NCI-H1092 treated with DMSO at 0.1 percent for 48 hours (cell line): ENCODE measurements at places on chromosomes 12 and 14.

DNA sequence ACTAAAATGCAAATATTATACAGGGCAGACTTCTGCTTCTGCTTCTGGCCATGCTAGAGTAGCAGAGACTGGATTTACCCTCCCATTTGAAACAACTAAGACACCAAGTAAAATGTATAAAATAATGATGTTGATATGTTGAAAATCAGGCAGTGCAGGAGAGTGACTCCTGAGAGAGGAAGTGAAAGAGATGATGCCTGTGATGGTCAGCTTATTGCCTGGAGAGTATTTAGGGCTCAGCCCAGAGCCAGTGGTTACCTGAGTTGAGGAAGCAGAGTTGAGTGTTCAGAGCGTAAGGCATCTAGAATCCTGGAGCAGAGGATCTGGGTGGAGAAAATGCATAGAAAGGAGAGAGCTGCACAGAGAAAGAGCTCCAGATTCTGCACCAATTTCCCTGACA lies 131.8 kb upstream of the C14orf180 start:
- DNase-seq, result no peak

GRCh38 chr14:58109744-58110143 lies 42.3 kb downstream of the ARMH4 start:
- DNase-seq, result no peak

- DNase-seq, result no peak
These were observed 22.7 kb upstream of the ARID4A start for GRCh38 chr14:58275527-58276190.

GRCh38 chr12:124554429-124555029 lies 12.9 kb downstream of the NCOR2 start:
- DNase-seq, result no peak

DNA sequence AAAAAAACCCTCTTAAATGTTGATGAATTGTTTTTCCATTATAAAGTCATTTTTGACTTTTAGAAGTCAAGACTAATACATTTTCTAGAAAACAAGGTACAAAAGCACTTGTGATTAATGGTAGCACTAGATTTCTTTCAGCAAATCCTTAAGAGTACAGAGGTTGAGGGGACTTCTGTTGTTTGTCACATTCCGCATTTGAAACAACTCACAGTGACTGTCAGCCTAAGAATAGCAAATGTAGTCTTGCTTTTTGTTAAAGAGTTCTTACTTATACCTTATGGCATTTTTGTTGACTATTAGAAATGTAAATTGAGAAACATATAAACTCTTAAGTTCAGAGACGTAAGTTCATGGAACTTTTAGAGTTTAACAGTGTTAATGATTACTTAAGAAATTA lies 16.4 kb downstream of the YARS2 start:
- DNase-seq, result no peak

GRCh38 chr12:49089821-49090773 lies 4.5 kb downstream of the DHH start:
- no peak for DNase-seq

DNA sequence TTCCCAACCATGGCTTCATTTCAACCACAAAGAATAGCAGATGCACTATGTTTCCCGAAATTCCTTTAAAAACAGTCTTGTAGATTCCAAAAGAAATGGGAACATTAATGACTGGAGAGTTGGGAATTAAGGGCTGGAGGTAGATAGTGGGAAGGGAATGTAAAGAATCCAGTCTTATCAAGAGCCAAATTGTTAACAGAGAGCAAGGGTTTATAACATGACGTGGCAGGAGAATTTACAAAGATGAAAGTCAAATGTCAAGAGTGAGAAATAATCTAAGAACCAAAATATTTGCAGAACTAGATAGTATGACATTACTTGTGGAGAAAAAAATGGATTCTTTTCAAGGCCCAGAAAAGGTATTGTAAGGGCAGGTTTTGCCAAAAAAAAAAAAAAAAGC lies 200.9 kb downstream of the GRIN2B start:
- DNase-seq, result no peak

DNA sequence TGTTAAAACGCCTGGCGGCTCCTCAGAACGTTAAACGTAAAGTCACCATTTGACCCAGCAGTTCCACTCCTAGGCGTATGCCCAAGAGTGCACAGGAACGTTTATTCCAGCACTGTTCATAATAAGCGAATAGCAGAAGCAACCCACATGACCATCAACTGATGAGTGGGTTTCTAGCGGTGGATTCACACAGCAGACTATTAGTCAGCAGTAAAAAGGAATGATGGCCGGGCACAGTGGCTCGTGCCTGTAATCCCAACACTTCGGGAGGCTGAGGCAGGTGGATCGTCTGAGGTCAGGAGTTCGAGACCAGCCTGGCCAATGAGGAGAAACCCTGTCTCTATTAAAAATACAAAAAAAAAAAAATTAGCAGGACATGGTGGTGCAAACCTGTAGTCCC lies 22.4 kb upstream of the FBRSL1 start:
- DNase-seq, result no peak

DNA sequence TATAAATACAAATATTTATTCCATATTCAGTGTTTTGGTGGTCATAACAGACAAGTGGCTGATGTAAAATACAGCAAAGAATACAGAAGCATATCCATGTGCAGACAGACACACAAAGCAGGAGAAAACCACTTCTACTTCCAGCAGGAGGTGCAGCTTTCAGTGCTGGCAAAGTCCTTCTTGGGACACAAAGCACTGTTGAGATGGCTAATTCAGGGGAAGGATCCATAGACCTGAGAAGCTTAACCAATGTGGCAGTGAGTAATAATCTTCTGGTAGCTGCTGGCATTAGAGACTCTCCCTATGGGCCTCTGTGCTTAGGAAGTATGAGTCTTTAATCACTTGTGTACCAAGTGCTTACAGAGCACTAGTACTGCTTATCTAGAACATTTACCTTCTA lies 26.8 kb downstream of the AMN1 start:
- DNase-seq, result no peak

DNA sequence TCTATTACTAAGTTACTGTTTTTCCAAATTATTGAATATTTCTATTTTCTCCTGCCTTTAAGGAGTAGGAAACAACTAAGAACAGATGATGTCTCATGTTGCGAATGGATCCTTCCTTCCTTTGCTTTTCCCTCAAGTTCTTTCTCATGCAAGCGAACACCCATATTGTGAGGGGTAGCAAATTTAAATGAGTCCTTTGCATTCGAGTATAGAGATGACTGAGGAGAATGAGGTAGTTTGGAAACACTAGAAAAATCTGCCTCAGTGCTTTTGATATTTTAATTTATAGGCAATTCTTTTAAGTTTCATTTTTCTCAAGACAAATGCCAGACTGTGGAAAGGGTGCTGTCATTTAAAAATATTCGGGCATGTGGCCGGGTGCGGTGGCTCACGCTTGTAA lies 56.1 kb downstream of the TRAF3 start:
- no peak for DNase-seq

DNA sequence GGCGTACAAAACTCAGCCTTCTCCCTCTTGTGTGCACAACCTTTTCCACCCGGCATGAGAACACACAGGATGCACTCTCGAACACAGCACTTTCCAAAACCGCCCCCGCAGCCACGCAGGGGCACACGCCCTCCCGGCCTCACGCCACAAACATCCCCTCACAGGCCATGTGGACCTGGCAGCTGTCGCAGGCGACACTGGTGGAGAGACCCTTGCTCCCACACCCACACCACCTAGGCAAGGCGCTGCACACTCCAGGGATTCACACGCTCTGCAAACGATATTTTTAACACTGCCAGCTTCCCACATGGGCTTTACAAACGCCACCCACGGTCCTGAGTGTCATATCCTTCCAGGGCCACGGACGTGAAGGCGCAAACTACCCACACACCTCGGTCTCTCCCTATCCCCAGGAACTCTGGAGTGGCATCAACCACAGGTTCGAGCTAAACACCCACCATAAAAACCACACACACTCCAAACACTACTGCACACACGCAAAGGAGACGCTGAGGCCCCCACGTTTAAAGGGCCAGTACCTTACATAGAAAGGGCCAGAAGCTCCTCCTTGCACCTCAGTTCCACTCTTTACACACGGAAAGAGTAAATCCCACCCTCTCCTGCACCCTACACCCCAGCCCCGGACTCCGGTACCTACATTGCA lies 12.4 kb upstream of the ITGB7 start:
- no peak for DNase-seq

DNA sequence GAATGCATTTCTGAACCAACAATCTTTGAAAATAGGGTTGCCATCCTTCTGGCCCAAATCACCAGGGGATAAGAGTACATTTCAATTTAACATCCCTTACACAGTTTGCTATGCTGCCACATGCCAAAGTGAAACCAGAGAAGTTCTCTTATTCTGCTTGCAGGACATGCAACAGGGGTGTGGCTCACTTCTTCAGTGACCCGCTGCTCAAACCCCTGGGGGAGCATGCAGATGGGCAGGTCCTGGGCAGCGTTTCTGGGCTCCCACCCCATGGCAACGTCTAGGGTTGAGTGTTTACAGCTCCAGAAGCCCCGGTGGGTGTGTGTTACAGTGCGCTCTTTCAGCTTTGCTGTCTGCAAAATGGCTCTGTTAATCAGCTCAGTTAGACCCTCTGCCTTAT lies 1306.3 kb upstream of the TMEM132C start:
- DNase-seq, result no peak

GRCh38 chr12:105363890-105364289 lies 33.4 kb downstream of the C12orf75 start:
- DNase-seq, result no peak

- DNase-seq, result peak; percentile 31
These were observed 6.0 kb downstream of the DMAC2L start for GRCh38 chr14:50318031-50318626.

DNA sequence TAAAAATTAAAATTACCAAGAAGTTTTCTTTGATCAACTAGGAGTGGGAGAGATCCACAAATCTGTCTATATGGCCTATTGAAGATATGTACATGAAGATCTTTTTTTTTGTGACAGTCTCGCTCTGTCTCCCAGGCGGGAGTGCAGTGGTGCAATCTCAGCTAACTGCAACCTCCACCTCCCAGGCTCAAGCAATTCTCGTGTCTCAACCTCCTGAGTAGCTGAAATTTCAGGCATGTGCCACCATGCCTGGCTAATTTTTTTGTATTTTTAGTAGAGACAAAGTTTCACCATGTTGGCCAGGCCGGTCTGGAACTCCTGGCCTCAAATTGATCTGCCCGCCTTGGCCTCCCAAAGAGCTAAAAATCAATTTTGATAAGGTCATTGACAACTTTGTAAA lies 4.6 kb upstream of the NFATC4 start:
- no peak for DNase-seq

GRCh38 chr12:52037248-52037861 lies 13.9 kb upstream of the NR4A1 start:
- no peak for DNase-seq

DNA sequence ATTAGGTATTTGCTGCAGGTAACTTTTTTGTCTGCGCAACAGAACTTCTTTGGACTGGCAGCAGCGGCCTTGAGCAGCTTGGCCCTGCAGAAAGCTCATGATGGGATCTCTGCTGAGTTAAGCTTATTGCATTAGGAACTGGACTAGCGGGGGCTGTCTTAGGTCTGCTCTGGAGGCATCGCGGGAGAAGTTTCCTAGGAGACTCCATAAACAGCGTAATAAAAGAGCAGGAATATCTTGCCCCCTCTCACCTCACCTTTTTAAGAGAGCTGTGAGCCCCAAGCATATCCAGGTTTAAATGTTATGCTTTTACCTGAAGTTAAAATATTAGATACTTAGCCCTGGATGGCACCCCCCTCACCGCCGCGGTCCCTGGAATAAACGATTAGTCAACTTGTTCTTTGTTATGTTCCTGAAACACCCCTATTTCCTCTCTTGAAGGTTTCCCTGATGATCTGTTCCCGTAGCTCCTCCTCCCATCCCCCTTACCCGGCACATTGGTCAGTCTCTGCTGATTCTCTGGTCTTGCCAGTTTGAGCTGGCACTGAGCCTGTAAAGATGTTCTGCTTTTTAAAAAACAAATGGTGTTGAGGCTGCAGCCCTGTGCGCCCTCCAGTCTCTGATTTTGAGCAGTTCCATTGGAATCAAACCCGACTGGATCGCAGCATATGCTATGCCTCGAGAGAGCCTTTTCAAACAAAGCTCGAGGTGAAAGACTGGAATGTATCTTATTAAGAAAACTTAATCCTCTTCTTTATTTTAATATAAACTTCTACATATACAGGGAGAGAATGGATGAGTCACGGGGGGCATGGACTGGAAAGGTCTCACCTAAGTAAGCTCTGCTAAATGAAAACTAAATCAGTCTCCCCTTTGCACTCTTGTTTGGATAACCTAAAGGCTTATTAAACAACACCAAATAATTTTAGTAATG lies 1.9 kb downstream of the MLXIP start:
- no peak for DNase-seq

GRCh38 chr12:28415755-28416154 lies 225.5 kb downstream of the CCDC91 start:
- no peak for DNase-seq

DNA sequence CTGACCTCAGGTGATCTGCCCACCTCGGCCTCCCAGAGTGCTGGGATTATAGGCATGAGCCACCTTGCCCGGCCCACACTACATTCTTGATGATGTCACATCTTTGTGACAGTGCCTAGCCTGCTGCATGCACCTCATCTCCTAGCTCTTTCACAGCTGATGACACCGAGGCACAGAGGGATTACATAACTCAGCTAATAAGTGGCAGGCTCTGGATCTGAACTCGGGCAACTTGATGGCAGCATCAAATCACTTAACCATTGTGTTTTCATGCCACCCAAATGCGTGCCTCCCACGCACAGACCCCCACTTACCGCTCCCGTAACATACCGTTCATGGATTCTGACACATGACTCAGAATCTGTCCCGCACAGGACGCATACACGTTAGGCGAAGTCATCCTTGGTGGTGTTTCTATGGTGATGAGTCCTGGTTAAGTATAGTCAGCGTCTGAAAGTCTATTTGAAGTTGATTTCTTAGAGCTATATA lies 7.4 kb downstream of the TMEM120B start:
- DNase-seq, result no peak

DNA sequence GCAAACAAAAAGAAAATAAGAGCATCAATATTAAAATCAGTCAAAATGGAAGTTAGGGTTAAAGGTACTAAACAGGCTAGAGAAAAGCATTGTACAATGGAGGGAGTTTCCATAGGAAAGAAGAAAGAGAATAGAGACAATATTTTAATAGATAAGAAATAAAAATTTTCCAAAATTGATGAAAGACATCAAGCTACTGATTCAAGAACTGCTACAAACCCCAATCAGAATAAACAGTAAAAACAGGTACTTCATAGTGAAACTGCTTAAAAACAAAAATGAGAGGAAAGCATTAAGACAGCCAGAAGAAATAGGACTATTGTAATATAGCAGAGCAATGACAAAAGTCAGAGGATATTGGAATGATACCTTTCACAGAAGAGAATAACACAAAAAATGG lies 413.4 kb downstream of the NELL2 start:
- DNase-seq, result no peak

DNA sequence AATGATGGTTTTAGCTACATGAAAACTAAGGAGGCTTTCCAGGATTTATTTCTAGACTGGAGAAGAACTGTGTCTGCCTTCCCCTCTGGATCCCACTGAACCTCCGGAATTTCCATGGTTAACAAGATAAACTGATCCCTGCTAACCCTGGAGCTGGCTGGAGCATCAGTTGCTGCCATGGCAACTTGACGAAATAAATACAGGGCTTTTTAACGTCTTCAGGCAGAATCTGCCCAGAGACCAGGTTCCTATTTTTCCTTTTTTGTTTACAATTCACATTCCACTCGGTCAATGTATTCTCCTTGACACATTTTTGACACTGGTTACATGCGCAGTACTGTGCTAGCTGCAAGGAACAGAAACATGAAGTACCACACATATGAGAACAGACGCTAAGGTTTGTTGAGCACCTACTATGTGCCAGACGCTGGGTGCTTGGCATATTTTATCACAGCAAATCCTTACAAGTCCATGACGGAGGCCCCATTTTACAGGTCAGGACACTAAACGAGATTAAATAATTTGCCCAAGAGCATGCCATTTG lies 1.7 kb downstream of the C14orf132 start:
- no peak for DNase-seq

- DNase-seq, result no peak
These were observed 149.7 kb upstream of the ARHGAP5 start for GRCh38 chr14:31927348-31927832.
